ENCODE measurements at places on chromosomes 6 and 20.
A peak's percentile ranks its signal among the peaks of the same experiment; 100 is the strongest.

GRCh38 chr6:150314230-150315188 lies 54.3 kb upstream of the IYD start:
- DNase-seq, result no peak

GRCh38 chr20:57432862-57433491 lies 41.8 kb downstream of the RBM38 start:
- DNase-seq, result peak; percentile 24

- DNase-seq, result no peak
Observed at GRCh38 chr6:163133017-163133416, 281.5 kb upstream of the QKI start.

GRCh38 chr6:139161817-139162284 lies 27.0 kb downstream of the HECA start:
- DNase-seq, result no peak

- no peak for DNase-seq
Observed at GRCh38 chr20:1299522-1299921, 29.4 kb downstream of the SDCBP2 start.

All from fibroblast of skin of back (primary cell).